Activated CD8-positive, alpha-beta memory T cell treated with anti-CD3 and anti-CD28 coated beads for 1 hour (primary cell): ENCODE measurements at places on chromosomes 12 and 14.

DNA sequence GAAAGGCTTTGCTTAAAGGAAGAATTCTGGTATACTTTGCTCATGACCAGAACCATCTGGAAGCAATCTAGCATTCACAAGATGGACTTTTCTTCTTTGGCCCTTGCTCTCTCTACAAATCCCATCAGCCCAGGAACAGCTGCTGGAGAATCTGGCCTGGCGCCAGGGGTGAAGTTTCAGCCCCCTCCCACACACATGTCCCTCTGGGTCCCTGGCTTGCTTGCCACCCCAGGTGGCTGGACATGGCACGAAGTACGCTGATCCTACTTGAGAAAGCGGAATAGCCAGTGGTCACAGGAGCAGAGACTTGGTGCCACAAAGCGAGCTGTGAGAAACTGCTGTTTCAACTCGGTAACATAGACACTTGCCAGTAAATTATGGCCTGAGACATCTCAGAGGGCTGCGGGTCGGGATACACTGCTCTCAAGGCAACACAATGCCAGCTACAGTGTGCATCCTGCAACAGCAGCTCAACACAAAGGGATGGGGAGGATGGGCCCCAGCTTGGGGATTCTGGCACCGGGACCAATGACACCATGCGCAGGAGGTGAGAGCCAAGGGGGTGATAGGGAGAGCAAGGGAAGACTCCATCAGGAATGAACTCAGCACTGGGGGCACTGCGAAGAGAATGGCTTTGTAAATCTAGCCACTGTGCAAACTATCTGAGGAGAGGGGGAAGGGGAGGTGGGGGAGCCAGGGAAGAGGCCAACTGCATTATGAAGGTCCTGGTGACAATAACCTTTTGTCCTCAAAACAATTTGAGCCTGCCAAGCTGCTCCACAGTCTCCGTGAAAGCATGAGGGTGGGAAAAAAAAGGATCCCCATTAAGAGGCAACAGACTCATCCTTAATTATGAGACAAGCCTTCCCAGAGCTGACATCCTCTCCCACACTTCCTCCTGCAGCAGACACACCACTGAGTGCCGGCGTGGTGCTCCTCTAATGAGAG, 219.9 kb downstream of the PPM1H start:
- DNase-seq = no peak

- DNase-seq = no peak
These were observed 70.7 kb upstream of the DDX11 start for GRCh38 chr12:31002999-31003398.

- no peak for DNase-seq
These were observed 53.8 kb downstream of the TMCC3 start for GRCh38 chr12:94596596-94596995.

DNA sequence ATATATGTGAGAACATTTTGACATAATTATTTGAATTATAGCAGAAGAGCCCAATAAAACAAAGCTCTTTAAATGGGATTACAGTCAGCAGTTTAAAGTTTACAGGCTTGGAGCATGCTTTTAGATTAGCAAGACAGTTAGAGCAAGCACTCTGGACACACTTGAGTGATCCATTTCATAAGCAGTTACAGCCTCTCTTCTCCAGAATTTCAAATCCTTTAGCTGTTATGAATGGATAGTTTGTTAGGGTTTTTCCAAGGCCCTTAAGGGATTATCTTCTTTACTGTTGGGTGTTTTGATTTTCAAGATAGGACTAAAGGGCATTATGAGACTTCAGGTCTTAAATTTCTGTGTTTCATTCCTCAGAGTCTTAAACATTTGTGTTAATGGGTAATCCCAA, 36.3 kb downstream of the BEST3 start:
- no peak for DNase-seq

GRCh38 chr12:117097159-117097558, 2.1 kb downstream of the TESC start:
- no peak for DNase-seq

DNA sequence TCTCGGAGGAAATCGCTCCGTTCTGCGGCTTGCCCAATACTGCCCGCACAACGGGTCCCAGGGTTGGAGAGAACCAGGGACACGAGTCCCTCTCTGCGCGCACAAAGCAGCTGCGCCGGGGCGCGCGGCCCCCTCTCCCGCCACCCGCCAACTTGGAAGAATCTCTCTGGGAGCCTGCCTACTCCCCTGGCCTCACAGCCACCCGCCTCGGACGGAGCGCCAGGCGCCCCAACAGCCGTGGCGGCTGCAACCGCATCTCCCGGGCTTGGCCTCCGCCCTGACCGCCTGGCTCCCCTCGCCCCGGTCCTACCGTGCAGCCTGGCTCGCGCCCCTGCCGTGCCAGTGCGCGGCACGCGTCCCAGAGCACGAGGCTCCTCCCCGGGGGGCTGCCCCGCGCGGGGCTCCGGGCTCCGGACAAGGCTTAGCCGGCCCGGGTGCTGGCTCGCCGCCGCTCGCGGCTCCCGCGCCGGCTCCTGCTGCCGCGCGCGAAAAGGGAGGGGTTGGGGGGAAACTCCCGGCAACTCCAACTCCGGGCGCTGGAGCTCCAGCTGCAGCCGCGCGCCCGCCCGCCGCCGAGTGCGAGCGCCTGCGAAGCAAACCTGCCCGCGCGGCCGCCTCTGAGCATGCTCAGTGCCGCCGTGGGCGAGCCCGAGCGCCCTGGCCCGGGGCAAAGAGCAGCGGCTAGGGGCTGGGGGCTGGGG, at the start of gene STXBP6:
Gene STXBP6 (minus strand): TSS at position 580 of the 701 bp plus-strand sequence. CDS start 75,329 bp downstream, outside the sequence.
- no peak for DNase-seq

GRCh38 chr12:126582231-126582630, 1517.0 kb downstream of the AACS start:
- DNase-seq = no peak

DNA sequence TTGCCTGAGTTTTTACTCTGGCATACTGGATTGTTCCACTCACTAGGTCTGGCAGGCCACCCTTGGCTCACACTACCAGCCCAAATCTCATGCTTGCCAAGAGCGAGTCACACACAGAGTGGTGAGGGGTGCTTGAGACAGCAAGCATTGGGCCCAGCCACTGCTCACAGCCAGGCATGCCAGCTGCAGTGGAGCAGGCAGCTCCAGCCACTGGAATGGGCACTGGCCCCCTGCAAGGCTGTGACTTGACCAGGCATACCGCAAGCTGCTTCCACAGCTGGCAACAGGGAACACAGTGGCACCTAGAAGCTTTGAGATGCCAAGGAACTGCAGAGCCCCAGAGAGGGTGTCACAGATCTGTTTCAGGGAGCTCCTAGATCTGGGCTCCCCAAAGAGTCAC, 488.5 kb downstream of the LRFN5 start:
- no peak for DNase-seq

GRCh38 chr14:51652168-51653078, 713 bp downstream of the FRMD6 start:
- peak; percentile 1 for DNase-seq

GRCh38 chr12:27333403-27334009, 870 bp downstream of the BMAL2 start:
- no peak for DNase-seq
